ENCODE measurements at places on chromosomes 2 and 18.

DNA sequence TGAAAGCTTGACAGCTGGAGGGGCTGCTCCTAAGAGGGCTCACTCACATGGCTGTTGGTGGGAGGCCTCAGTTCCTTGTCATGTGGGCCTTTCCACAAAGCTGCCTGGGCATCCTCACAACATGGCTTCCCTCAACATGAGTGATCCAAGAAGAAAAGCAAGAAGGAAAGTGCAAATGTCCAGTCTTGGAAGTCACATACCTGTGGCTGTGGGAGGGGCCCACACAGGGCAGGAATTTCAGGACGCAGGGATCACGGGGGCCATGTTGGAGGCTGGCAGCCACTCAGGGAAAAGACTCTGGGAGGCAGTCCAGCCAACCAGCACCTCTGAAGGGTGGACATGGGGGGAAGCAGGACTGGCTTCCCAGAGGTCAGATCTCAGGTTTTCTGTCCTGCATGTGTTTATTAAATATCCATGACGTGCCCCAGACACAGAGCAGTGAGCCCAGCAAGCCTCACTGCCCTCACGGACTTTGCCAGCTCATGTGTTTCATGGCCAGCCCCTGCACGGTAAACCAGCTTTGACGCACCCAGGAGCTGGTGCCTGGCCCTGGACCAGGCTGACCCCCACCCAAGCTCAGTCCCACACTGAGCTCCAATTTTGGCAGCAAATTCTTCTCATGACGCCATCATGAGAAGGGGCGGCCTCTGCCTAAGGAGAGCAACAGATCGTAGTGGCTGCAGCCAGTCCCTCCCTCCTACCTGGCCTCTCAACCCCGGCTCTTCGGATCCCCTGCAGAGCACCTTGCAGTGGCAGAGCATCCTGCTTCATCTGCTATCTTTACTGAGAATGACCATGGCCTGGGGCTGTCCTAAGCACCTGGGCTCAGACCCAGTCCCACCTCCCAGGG lies 34.7 kb upstream of the GPR17 start:
- DNase-seq = no peak

- DNase-seq = no peak
These were observed 20.0 kb downstream of the IL1RL2 start for GRCh38 chr2:102206666-102207341.

DNA sequence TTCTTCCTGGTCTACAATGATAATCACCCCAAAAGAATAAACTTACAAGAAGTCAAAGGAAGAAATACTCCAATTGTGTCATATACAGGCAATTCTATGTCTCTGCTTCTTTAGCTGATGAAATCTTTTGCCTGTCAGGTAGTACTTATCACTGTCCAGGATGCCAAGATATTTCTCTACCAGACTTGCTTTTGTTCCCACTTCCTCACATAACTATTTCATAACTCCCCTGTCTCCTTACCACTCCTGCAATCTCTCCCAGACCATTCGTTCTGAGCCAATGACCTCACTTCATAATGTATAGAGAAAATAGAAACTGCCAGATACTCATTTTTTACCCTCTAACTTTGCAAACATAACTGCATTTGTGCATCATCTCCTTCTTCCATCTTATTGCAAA lies 39.1 kb downstream of the HNMT start:
- no peak for DNase-seq

DNA sequence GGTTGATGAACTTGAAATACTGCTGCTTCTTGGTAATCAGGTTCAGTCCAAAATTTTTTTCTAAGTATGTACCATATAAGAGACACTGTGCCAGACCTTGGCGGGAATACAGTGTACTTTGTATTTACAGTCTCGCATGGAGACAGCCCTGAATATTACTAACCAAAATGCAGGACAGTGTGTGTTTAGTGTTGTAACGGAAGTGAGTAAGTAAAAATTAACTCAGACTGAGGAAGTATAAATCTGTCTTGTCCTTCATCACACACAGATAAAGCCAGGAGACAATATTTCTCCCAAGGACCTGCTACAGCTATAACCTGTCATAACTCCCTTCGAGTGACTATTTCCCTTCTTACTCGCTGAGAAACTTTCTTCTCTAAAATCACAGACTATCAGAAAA lies 76.9 kb downstream of the ACTR3 start:
- DNase-seq = no peak

- DNase-seq = peak; percentile 7
These were observed 75.4 kb upstream of the HNMT start for GRCh38 chr2:137888845-137889244.

- peak; percentile 7 for DNase-seq
These were observed 50.4 kb upstream of the ERMN start for GRCh38 chr2:157376041-157376440.

DNA sequence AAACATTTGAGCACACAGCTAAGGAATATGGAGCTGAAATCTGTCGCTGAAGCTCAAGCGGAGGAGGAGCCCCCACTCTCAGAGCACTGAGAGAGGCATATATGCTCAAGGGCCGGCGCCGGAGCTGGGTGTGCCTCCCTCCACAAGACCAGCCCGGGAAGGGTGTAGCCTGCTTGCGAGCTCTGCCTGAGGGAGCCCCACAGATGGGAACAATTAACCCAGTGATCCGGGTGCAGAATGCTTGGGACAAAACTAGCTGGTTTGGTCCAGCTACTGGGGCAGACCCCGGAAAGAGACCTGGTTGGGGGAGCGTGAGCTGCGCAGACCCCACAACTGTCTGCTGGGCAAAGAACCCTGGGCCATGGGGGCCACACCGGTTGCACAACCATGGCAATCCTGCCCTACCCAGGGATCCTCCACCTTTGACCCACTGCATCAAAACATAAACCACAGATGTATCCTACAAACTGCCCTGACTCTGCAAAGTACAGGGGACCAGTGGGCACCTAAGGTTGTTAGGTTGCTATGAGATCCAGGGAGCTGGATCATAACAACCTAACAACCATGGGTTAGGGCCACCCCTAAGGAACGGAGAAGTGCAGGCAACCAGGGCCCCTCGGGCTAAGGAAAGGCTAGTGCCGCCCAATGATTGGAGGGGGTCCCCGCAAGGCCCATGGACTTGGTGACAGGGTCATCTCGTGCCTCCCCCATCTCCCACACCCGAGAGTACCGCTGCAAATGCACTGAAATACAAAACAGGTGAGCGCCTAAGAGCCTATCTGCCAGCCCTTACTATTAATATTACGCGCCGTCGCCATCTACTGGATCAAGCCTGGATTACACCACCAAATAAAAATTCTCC lies 53.4 kb upstream of the SCN1A start:
- DNase-seq = peak; percentile 55

DNA sequence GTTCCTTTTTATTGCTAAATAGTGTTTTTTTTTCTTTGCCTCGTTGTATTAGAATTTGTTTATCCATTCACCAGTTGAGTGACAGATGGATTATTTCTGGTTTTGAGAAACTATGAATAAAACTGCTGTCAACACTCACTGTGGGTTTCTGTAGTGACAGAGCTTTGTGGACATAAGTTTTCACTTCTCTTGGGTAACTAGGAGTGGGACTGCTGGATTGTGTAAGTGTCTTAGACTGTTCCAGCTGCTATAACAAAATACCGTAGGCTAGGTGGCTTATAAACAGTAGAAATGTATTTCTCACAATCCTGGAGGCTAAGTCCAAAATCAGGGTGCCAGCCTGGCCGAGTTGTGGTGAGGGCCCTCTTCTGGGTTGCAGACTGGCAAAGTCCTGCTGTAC lies 71.9 kb downstream of the TNFRSF11A start:
- DNase-seq = no peak

DNA sequence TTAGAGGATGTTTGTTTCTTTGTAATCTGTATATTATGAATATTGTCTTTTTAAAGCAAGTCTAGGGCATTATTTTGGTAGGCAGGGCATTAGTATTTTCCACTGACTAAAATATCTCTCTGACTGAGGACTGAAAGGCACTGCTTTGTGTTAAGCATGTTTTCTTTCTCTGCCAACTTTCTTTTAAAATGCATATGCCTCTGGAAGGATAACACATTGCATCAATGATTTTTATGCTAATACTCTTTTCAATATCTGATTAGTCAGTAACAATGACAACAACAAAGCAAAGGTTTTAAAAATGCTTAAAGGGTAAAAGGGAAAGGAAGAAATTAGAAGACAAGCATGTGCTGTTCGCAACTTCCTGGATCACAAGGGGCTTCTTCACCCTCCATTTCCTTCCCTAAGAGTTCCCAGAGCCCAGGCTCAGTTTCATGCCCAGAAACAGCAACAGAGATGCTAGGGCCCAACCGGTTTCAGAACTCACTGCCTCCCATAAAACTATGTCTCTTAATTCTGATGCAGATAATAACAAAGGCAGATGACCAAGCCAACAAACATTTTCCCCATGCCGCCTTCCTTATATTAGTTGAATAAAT lies 786.8 kb upstream of the ACVR2A start:
- DNase-seq = no peak

DNA sequence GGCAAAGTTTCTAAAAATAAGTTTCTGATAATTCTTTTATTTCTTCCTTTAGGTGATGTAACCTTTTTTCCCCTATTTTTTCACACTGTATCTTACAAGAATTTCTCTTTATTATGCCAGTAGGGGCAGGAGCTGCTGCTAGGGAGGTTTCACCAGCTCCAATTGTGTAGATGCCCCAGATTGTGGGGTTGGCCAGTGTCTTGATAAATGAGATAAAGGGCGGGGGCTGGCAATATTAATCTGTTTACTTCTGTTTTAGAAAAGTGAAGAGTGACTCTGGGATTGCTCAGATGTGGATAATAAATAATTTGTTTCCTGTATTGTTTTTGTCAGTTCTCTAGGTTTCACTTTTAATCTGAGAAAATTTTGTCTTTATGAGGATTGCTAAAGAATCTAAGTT lies 190.4 kb downstream of the MC4R start:
- no peak for DNase-seq

GRCh38 chr2:203772456-203773165 lies 66.2 kb downstream of the CD28 start:
- DNase-seq = no peak

DNA sequence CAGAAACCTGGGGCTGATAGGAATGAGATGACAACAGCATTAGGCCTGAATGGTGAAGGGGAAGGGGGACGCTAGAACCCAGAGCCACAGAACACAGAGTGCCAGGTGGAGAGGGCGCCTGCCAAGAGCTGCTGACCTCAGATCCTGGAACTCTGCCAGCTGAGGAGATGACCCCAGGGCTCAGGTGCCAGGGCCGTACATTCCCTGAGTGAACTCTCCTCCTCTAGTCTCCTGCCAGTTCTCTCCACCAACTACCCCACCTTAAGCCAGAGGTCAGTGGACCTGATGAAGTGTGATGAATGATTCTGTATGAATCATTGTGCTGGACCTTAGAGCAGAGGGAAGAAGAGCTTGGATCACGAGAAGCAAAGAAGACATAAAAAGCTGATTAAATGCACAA lies 1582.2 kb upstream of the ACVR2A start:
- no peak for DNase-seq

GRCh38 chr2:121041516-121041915 lies 243.5 kb downstream of the TFCP2L1 start:
- DNase-seq = no peak

DNA sequence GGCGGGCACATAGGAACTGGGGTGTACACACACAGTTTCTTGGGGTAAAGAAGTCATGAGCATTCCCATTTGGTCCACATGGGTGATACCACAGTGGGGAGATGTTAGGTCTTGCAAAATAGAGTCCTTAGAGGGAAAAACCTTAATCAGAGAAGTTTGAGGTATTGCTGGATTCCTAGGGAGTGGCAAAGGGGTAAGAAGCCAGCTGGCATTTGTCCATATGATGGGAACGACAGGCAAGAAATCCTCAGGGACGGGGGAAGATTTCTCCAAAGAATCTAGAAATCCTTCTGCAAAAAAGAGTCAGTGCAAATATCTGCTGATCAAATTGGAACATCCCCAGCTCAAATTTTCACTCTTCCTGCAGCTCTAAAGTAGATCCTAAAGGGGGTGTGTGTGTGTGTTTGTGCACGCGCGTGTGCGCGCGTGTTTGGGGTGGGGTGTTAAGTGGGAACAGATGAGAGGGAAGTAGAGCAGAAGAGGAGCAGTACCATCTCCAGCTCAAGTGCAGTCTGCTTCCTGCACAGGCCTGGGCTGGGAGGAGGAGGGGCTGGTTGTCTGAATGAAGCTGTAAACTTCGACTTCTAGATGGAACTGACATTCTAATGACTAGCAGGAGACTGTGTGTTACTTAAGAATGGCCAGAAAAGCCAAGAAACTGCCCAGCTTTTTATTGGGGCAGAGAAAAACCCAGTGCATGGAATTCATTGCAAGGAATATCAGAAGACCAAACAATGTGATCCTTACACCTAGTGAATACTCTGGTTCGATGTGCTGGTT lies 168.0 kb downstream of the SPP2 start:
- DNase-seq = no peak

- DNase-seq = no peak
These were observed 93.3 kb upstream of the FANCL start for GRCh38 chr2:58334414-58334813.

GRCh38 chr2:158325031-158325781 lies 131.3 kb downstream of the CCDC148 start:
- DNase-seq = peak; percentile 89

GRCh38 chr2:28956415-28956826 lies 24.7 kb upstream of the TOGARAM2 start:
- peak; percentile 72 for DNase-seq

GRCh38 chr2:43427032-43427424 lies 168.8 kb downstream of the THADA start:
- DNase-seq = no peak

DNA sequence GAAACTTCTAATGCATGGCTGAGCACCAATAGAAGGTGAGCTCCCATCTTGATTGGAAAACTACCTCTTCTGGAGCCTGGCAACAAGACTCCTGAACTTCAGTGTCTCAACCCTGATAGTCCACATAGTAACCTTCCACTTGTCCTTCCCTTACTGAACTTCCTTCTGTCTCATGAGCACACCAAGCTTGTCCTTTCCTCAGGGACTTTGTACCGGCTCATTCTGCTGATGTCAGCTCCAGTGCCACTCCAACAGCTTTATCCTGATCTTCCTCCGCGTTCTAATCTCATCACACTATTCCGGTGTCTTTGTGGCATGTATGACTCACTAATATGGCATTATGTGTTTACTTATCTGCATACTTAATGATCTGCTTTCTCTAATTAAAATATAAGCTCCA lies 862.0 kb upstream of the ID2 start:
- peak; percentile 11 for DNase-seq

- DNase-seq = no peak
These were observed 310.1 kb downstream of the MYCN start for GRCh38 chr2:16250466-16250865.
